ENCODE measurements at places on chromosomes 7 and 10.
A peak's percentile ranks its signal among the peaks of the same experiment; 100 is the strongest.

DNA sequence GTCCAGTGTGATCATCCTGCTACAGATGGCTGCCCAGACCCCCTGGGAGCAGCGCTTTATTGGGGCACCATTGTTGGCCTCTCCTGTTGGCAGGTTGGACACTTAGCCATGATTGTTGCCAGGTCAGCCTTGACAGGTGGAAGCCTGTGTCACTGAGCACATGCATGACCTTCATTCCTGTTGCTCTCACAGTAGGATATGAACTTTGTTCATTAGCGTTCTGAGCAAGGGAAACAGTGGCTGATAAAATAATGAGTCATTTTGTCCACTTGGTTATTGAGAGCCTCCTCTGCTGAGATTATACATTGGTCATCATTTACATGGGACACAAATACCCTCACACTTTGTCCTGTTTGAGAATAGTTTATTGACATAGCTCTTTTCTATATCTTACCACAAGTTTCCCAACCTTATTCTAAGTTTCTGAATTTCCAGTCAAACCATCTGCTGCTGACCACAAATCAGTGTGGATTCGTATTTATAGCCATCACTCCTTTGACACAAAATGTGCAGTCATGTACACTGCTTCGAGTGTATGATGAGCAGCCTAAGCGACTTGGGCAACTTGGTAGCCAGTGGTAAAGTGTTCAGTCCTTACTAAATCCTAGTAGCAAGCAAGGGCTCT is 102.6 kb downstream of the TPST1 start:
- DNase-seq, result no peak

GRCh38 chr7:143027683-143028082 is 751 bp upstream of the OR9A2 start:
- no peak for DNase-seq

DNA sequence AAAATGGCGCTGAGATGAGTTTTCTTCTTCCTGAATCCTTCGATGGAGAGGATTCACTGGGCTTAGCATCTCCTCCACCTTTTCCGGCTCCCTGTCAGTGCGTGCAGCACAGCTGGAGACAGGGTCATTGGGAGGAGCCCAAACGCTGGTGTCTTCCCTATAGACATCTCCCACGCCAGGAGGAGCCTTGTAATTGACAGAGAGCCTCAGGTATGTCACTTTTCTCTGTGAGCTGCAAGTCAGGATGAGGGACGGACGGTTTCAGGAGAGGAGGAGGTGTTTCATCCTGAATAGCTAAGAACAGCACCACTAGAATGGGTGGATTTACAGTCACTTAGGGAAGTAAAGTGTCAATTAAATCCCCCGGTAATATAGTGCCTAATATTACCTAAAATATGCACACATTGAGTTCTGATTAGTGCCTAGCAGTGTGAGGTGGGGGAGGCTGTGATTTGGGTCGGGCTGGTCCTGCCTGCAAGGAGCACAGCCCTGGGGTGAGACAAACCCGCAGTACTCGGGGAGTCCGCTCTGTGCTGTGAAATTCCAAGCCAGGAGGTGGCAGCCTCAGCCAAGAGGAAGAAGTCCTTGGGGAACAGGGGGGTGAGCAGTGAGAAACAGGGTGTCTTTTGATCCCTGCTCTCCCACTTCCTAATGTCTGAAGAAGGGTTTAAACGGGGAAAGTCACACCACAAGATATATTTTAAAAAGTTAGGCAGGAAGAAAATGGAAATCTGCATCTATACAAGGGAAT is 28.2 kb downstream of the IL15RA start:
- peak; percentile 25 for DNase-seq

- no peak for DNase-seq
Measured at GRCh38 chr10:5497948-5498730, 1.2 kb downstream of the CALML5 start.

GRCh38 chr7:132901241-132901640 is 180.6 kb downstream of the CHCHD3 start:
- DNase-seq, result no peak

GRCh38 chr10:86758189-86759072 is 2.0 kb downstream of the BMPR1A start:
- no peak for DNase-seq

DNA sequence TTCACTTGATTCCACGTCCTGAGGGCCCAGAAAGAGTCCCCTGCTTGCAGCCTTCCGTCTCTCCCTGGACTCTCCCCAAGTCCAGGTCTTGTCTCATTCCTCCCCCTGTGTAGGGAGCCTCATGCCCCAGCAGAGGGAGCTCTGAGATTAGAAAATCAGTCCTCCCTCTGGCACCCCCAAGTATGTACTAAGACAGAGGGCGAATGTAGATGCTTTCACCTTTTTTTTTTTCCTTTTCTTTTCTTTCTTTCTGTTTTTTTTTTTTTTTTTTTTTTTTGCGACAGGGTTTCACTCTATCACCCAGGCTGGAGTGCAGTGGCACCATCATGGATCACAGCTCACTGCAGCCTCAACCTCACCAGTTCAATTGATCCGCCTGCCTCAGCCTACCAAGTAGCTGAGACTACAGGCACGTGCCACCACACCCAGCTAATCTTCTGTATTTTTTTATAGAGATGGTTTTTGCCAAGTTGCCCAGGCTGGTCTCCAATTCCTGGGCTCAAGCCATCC is 10.3 kb downstream of the SFXN3 start:
- peak; percentile 80 for DNase-seq

GRCh38 chr7:81370822-81371221 is 399.0 kb downstream of the HGF start:
- DNase-seq, result no peak

GRCh38 chr10:64682043-64682442 is 1160.8 kb downstream of the REEP3 start:
- no peak for DNase-seq

GRCh38 chr7:71851776-71852498 is 560.2 kb downstream of the CALN1 start:
- no peak for DNase-seq

GRCh38 chr7:25391295-25391861 is 163.1 kb upstream of the NPVF start:
- DNase-seq, result no peak

DNA sequence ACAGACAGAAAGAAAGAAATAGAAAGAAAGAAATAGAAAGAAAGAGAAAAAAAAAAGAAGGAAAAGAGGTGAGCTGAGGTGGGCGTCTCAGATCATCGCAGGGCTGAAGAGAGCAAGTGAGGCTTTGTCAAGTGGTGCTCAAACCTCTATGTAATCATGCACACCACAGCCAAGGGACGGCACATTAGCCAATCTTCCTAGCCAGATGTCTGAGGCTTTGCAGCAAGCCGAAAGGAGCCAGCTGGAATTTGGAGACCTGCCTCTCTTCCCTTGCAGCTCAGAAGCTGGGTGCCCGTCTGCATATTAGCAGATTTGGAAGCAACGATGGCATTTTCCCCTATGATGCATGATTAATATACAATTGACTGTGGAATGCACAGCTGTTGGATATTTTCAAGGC is 52.5 kb downstream of the ADRA2A start:
- no peak for DNase-seq

DNA sequence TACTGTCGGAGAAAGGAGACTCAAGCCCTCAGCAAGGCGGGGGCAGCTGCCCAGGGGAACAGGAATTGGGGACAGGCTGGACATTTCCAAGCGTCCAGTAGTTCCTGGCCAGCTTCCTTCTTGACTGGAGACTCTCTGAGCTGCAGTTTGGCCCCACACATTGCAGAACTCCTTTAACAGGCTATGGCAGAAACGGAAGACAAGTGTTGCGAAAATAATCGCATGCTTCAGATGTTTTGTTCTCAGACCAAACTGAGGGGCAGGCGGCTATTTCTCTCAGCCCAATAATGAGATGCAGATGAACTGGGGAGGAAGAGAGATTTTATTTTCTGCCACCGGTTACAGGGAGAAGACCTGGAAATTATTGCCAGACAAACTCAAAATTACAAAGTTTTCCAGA is 88.0 kb upstream of the PFKP start:
- no peak for DNase-seq

- no peak for DNase-seq
Measured at GRCh38 chr10:93165367-93165766, 91.7 kb downstream of the CYP26A1 start.

- no peak for DNase-seq
Measured at GRCh38 chr7:40721342-40721949, 586.6 kb downstream of the SUGCT start.

DNA sequence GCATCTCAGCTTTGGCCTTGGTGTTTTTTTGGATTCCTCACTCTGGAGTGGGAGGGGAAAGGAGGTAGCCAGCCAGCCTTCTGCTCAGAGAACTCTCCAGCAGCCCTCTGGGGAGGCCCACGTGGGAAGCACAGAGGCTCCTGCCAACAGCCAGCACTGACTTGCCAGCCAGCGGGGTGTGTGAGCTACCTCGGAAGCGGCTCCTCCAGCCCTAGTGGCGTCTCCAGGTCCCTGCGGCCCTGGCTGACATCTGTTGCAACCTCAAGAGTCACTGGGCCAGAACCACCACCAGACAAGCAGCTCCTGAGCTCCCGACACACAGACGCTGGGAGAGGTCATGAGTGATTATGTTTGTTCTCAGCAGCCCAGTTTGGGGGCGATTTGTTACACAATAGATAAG is 180.2 kb upstream of the FZD8 start:
- DNase-seq, result no peak

GRCh38 chr7:39651265-39651664 is 27.9 kb downstream of the RALA start:
- DNase-seq, result no peak

- DNase-seq, result no peak
Measured at GRCh38 chr7:76369018-76369417, 10.2 kb upstream of the YWHAG start.

DNA sequence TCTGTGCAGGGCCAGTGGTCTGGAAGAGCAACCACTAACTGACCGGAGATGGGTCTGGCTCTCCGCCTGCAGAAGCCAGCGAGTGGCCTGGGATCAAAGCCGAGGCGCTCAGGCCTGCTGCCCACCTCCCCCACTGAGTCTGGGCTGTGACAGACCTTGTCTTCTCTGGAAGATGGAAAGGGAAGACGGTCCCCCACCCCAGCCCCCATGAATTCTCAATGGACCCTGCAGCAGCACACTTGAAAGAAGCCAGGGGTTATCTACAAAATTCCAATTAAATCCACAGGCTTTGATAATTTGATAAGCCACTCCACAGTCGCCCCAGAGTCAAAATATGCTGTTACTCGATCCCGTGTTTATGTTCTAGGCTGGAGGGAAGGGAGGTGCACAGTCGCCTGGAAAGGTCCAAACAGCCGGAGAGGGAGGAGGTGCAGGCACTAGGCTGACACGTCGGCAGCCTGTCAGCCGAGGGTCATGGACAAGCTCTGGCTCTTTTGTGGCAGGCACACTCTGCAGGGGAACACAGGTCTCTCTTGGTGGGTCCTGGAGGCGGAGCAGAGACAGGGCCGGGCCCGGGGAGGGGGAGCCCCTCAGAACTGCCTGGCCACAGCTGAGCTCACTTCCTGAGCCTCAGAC is 134.9 kb downstream of the SH3PXD2A start:
- no peak for DNase-seq

DNA sequence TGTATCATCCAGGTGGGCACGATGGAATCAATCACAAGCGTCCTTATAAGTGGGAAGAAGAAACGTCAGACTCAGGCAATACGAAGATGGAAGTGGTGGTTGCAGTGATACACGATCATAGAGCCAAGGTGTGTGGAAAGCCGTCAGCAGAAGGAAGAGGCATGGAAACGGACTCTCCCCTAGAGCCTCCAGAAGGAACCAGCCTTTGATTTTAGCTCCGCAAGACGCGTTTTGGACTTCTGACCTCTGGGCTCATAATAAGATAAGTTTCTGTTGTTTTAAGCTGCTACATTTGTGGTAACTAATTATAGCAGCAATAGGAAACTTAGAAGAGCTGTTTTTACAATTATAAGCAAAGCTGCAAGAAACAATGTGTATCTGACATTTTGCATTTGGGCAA is 14.8 kb downstream of the FANK1 start:
- DNase-seq, result no peak

DNA sequence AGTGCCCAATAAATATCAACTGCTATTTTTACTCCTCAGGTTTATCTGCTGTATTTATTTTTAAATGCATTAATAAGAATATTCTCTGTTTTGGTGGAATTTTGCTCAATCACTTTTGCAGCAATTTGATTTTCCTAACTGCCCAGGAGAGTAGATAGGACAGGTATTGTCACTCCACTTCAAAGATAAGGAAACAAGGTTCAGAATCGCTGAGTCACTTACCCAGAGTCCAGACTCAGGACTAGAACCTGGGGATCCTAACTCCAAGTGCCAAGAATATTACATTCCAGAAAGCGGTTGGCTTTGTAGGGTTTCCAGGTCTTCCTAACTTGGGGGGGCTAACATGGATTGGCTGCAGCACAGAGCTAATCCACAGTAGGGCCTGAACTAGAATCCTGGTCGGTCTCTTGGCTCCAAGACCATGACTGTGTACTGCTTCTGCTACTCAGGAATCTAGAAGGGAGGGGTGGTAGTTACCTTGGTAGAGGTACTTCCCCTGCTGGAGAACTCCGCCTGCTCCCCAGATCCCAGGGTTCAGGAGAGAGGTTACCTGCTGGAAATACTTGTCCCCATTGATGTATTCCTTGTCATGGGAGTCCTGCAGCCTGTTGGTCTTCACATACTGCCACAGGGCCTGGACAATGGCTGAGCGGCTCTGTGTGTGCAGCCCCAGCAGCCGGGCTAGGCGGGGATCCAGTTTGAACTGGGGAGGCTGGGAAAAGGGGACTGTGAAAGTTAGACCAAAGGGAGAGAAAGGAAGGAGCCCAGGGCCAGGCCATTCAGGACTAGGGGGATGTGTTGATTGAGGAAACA is 7.3 kb downstream of the SMARCD3 start:
- DNase-seq, result no peak

GRCh38 chr7:27518561-27519350 is 143.9 kb downstream of the HIBADH start:
- DNase-seq, result no peak

GRCh38 chr7:18352339-18353255 is 143.0 kb upstream of the HDAC9 start:
- no peak for DNase-seq

- no peak for DNase-seq
Measured at GRCh38 chr10:101226491-101227428, 2.5 kb downstream of the LBX1 start.

GRCh38 chr10:42869977-42870350 is 87.4 kb downstream of the BMS1 start:
- no peak for DNase-seq

- DNase-seq, result no peak
Measured at GRCh38 chr7:55325371-55325792, 39.8 kb upstream of the LANCL2 start.

- no peak for DNase-seq
Measured at GRCh38 chr10:132134241-132135052, 52.3 kb upstream of the DPYSL4 start.

- no peak for DNase-seq
Measured at GRCh38 chr7:130197094-130197493, 8.1 kb downstream of the TMEM209 start.

- DNase-seq, result no peak
Measured at GRCh38 chr10:34298346-34298818, 516.7 kb downstream of the PARD3 start.

GRCh38 chr7:73887762-73888161 is 26.8 kb downstream of the TMEM270 start:
- DNase-seq, result no peak

GRCh38 chr10:21077681-21078080 is 180.6 kb upstream of the NEBL start:
- DNase-seq, result no peak

All from CD4-positive, alpha-beta T cell treated with Interleukin-15 for 1 hour (primary cell).